Tracheal epithelial cell (primary cell): ENCODE measurements at places on chromosomes 11 and 22. TPM values are rescaled to one million over a fixed set of nuclear protein-coding genes. Genes with fewer than 3 reads are reported as not detected.

HSCB gene
- 13.0 and 21.7 TPM in 2 replicates for total RNA-seq

RAG2 gene
- not detected in 2 replicates for total RNA-seq

ANGPTL5 gene
- total RNA-seq, result not detected in 2 replicates

PANX3 gene
- not detected in 2 replicates for total RNA-seq

DTX4 gene
- 2.9 and 7.5 TPM in 2 replicates for total RNA-seq

OR52I2 gene
- under 0.01 TPM in 1 of 2 replicates, not detected in the other for total RNA-seq

GRAMD1B gene
- under 0.01 and 0.96 TPM in 2 replicates for total RNA-seq

GAL gene
- total RNA-seq, result 0.43 and 0.96 TPM in 2 replicates

ZNF214 gene
- 0.24 and 0.85 TPM in 2 replicates for total RNA-seq

OR52H1 gene
- total RNA-seq, result 0.21 and 0.48 TPM in 2 replicates

KIF18A gene
- 0.43 and 1.7 TPM in 2 replicates for total RNA-seq

DDTL gene
- 0.43 TPM in 1 of 2 replicates, not detected in the other for total RNA-seq

HEPN1 gene
- 0.24 TPM in 1 of 2 replicates, not detected in the other for total RNA-seq
